ENCODE measurements at places on chromosomes 1 and 21.

DNA sequence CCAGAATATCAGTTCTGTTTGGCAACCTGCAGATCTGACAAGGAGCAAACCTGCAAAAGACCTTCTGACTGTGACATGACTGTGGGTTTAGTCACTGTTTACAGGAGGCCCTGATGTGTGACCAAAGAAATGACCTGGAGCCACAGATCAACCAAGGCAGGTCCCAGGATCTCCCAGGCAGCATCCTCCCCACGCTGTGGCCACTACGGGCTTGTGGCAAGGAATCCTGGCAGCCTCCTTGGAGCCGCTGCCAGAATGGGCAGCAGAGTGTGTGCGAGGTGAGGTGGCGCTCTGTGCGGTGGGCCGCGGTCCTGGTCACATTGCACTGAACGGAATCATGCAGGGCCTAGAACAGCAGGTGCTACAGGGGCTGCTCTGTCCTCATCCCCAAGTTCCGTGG lies 15.9 kb downstream of the MCM3AP start:
- DNase-seq = no peak

DNA sequence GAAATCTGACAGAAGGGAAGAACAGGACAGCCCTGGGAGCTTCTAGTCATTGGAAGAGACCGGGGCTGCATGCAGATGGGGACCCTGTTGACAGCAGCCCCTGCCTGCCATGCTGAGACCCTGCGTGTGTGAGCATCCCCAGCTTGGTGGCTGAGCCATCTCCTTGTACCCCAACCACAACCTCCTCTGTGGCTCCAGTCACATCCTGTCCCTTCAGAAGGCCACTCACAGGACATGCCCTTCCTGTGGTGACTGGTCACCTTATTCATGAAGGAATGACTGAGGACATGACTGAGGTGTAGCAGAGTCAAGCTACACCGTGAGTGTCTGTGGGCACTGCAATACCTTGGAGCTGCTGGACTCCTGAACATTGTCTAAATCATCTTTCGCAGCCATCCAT lies 141.8 kb upstream of the ERRFI1 start:
- no peak for DNase-seq

GRCh38 chr1:62800825-62801306 lies 16.9 kb downstream of the ATG4C start:
- DNase-seq = no peak

- DNase-seq = no peak
Observed at GRCh38 chr1:107626073-107626796, 338.7 kb downstream of the VAV3 start.

GRCh38 chr1:80365359-80366021 lies 1359.0 kb upstream of the ADGRL4 start:
- no peak for DNase-seq

GRCh38 chr1:189929501-189930099 lies 548.1 kb downstream of the BRINP3 start:
- no peak for DNase-seq

DNA sequence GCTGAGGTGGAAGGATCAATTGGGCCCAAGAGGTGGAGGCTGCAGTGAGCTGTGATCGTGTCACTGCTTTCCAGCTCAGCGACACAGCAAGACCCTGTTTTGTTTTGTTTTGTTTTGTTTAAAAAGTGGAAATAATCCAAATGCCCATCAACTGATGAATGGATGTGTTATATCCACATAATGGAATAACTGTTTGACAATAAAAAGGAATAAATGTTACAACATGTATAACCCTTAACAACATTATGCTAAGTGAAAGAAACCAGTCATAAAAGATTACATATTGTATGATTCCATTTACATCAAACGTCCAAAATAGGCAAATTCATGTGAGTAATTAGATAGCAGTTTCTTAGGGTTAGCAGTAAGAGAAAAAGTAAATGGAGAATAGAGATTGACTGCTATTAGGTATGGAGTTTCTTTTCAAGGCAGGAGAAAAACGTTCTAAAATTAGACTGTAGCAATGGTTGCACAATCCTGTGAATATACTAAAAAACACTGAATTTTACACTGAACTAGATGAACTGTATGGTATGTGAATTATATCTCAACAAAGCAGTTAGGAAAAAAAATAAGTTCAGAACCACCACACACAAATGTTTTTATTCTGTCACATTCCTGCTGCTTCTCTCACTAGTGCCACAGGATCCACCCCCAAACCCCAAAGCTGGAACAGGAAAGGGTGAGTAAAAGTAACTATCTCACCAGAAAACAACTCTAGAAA lies 15.7 kb downstream of the FOXJ3 start:
- DNase-seq = peak; percentile 17

- DNase-seq = no peak
Observed at GRCh38 chr1:214466403-214467077, 84.9 kb downstream of the PTPN14 start.

- DNase-seq = peak; percentile 29
Observed at GRCh38 chr1:180482425-180483275, 19.7 kb downstream of the ACBD6 start.

GRCh38 chr1:156629823-156630449 lies 10.7 kb downstream of the HAPLN2 start:
- no peak for DNase-seq

- peak; percentile 37 for DNase-seq
Observed at GRCh38 chr21:42002421-42002958, 7.7 kb downstream of the ZBTB21 start.

- DNase-seq = no peak
Observed at GRCh38 chr21:27339902-27340301, 373.0 kb upstream of the ADAMTS5 start.

DNA sequence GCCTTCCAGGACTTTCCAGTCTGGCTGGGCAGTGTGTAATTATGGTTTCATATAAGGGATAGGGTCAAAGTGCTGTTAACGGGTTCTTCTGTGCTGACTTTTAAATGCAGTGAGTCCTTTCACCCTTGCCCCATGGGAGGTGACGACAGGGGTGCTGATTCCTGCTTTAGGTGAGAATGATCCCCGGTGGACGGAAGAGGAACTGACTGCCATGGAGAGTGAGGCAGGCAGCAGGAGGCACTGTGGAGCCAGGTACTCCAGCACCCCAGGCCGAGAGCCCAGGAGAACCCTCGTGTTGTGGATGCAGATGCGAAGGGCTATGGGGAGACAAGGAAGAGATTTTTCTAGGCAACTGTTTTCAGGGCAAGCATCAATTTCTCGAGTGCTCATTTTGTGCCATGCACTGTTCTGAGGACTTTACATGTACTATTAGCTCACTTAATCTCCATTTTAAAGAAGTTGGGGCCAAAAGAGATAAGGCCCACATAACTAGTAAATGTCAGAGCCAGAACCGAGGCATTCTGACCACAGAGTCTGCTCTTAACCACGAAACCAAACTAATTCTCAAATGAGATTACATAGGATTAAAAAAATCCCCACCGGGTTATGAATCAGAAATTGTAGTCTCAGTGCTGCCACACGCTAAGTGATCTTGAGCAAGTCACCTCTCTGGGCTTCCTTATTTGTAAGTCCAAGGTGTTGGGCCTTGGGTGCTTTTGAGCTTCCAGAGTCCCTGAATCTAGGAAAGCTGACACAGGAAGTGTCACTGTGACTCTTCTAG lies 28.2 kb downstream of the STPG1 start:
- no peak for DNase-seq

DNA sequence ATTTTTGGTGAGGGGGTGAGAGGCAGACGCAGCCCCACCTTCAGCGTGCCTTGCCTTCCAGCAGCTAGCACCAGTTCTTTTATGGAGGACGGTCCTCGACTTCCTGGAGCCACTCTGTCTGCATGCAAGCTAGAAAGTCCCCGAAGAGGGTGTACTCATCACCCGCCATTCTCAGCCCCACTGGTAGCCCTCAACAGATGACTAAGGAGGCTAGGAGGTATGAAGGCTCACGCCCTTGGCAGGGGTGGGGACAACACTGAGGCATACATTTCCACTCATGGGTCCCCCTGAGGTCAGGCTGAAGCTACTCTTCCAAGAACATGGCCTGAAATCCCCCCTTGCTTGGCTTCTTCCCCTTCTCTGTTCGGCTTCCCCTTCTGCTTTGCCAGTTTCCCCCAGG lies 8.9 kb upstream of the PTPRF start:
- DNase-seq = no peak

GRCh38 chr1:183205196-183205781 lies 19.2 kb downstream of the LAMC2 start:
- DNase-seq = no peak

GRCh38 chr1:186183219-186183618 lies 191.8 kb downstream of the TPR start:
- DNase-seq = no peak

GRCh38 chr1:217540321-217540720 lies 90.6 kb downstream of the GPATCH2 start:
- DNase-seq = no peak

GRCh38 chr1:170168265-170168664 lies 22.5 kb downstream of the NTMT2 start:
- DNase-seq = no peak

- no peak for DNase-seq
Observed at GRCh38 chr1:7108251-7108650, 323.0 kb downstream of the CAMTA1 start.

- DNase-seq = no peak
Observed at GRCh38 chr21:44653123-44653522, 1.3 kb downstream of the KRTAP12-4 start.

DNA sequence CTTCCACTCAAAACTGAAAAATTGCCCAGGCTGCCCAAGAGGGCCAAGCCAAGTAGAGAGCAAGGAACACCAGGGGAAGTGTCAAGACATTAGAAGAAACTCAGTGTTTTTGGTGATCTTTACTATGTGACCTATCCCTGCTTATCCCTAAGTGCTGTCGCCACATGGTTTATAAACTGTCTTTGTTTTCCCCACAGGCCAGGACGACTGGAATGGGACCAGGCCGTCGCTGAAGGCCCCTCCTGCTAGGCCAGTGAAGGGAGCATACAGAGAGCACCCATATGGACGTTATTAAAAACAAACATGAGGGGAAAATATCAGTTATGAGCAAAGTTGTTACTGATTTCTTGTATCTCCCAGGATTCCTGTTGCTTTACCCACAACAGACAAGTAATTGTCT lies 28.7 kb downstream of the KHDRBS1 start:
- no peak for DNase-seq

- DNase-seq = no peak
Observed at GRCh38 chr1:109978761-109979488, 5.6 kb upstream of the AHCYL1 start.

DNA sequence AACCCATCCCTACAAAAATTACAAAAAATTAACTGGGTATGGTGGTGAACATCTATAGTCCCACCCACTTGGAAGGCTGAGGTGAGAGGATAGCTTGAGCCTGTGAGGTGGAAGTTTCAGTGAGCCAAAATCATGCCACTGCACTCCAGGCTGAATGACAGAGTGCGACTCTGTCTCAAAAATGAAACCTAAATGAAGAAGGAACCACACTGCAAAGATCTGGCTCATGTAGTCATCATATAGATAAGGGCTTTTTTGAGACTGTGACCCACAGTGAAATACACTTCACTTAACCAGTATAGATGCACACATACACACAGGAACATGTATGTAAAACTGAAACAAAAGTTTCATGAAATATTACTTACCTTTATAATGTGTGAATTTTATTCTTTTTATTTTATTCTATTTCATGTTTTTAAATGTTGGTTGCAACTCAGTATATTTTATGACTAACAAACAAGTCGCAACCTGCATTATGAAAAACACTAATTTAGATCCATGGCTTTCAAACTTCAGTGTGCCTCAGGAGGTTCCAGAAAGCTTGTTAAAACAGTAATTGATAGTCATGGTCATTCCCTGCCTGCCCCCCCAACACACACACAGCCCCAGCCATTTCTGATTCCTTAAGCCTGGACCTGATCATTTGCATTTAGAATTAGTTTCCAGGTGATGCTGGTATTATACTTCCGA lies 189.5 kb downstream of the PATJ start:
- DNase-seq = no peak

DNA sequence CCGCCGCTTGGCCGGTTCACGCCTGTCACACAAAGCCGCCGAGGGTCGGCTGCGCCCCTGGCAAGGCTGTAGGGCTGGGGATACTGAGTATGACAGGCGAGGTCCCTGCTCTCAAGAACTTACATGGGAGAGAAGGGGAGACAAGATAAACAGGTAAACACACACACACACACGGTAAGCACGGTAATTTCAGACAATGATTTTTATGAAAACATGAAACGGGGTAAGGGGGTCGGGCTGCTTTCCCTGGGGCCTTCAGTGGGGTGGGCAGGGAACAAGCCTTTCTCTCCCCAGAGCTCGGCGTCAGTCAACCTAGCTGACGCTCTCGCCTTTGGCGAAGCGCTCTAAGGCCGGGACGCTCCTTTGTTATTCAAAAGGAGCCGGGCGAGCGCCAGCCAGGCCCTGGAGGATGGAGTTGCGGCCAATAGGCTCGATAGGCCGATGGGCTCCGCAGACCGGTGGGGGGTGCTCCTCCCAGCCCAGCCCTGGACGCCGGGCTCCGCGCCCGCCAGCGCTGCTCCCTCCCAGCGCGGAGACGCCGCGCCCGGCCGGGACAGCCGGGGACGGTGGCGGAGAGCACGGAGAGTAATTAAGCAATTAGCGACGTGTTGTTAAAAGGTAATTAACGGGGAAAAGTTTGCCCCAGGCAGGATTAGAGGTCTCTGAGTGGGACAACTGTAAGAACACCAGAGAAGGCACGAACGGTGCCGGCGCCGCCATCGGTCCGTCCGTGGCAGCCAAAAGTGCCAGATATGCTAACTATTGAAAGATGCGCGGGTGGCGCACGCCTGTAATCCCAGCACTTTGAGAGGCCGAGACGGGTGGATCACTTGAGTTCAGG lies 950 bp upstream of the INKA2 start:
- no peak for DNase-seq
